Effector memory CD8-positive, alpha-beta T cell (primary cell): ENCODE measurements at places on chromosomes 11 and 22.

- no peak for DNase-seq
Observed at GRCh38 chr11:83744620-83745192, 458.5 kb upstream of the CCDC90B start.

DNA sequence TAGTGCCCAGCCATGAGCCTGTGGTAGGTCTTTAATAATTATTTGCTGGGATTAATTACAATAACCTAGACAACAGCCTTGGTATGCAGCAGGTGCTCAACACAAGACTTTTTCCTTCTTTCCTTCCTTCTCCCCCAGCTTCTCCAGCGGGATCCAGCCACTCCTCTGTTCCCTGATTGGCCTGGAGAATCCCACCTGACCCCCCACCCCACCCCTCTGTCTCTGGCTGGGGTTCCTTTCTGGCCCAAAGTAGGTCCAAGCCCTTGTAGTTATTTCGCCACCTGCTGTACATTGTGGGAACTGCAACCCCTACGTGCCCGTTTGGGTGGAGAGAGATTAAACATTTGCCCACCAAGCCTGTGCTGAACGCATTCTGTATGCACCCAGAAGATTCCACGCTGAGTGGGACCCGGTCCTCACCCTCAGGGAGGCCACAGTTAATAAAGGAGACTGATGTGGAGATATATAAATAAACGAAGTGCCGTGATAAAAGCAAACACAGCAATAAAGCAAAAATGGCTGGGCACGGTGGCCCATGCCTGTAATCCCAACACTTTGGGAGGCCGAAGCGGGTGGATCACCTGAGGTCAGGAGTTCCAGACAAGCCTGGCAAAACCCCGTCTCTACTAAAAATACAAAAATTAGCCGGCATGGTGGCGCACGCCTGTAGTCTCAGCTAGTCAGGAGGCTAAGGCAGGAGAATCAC is 32.1 kb upstream of the DGKZ start:
- DNase-seq = peak; percentile 72

DNA sequence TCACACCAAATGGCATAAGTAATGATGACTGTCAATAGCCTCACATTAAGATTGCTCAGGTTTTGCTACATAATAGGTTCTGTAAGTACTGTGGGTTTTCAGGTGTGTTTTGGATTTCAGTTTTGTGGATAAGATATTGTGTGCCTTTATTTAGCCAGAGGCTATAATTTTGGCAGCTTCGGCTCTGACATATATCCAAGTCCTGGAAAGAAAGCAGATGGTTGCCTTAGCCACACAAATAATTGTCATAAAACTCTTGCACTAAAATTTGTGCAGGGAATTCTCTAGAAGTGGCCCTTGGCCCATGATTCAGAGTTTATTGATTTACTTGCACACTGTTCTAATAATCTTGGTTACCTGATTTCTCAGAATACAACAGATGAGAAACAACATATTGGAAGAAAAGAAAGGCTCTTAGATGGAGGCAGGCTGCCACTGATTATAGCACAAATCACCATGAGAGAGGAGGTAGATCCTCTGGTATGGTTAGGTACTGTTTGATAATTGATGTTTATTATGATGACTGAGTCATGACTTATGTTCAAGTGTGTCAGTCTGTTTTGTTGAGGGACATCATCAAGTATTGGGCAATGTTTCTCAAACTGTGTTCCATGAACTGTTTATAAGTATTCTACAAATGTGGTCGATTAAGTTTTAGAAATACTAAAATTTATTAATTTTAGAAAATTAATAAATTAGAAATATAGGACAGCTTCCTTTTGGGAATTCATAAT is 9.6 kb downstream of the REXO2 start:
- no peak for DNase-seq

GRCh38 chr22:46229701-46230100 is 20.4 kb downstream of the CDPF1 start:
- no peak for DNase-seq

DNA sequence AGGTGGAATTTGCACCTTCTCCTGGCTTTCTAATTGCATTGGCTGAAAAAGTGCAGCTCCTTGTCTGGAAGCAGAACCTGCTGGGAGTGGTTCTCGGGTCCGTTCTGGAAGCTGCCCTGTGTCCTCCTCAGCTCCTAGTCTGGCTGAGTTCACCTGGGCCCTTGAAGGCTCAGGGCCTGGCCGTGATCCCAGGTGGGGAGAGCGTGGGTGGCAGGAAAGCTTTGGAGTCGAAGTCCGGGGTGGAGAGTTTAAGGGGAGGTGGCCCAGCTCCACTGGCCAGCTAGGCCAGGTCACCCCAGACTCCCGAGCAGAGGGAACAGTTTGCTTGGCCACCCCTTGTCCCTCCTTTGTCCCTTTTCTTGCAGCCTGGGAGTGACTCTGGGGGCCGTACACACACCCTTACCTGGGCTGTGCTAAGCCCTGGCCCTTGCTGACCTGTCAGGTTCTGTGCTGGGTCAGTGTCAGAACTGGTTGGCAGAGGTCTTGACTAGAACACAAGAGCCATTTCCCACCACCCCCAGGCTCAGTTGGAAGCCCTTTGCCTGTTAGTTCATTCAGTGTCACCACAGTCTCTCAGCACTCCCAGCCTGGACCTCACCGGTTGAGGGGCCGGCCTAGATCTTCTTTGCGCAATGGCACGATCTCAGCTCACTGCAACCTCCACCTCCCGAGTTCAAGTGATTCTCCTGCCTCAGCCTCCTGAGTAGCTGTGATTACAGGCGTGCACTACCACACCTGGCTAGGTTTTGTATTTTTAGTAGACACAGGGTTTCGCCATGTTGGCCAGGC is 37.3 kb downstream of the LRP5 start:
- DNase-seq = no peak

- no peak for DNase-seq
Observed at GRCh38 chr11:15185021-15185420, 70.3 kb downstream of the INSC start.

DNA sequence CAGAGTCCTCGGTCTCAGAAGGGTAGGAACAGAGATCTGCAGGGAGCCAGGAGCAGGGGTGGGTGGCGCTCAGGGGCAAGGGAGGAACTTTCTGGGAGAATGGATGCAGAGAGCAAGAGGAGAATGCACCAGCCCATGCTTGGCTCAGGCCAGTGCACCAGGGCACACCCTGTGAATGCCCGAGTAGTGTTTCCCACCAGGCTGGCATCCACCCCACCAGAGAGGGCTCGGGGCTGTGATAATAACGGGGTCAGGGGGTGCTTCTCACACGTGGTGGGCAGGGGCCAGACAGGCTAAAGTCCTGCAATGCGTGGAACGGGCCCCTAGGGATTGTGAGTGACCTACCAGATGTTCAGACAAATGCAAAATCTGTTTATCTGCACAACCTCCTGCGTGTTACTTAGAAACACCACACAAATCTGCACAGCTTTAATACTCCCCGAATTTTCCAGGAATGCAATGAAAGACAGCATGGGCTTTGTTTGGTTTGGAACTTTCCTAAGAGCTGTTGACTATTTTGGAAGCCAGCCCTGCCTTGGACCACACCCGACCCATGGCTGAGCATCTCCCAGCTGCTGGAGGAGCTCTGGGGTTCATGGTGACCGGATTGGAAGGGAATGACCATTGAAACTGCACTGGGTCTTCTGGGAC is 368.3 kb downstream of the SHANK2 start:
- no peak for DNase-seq

DNA sequence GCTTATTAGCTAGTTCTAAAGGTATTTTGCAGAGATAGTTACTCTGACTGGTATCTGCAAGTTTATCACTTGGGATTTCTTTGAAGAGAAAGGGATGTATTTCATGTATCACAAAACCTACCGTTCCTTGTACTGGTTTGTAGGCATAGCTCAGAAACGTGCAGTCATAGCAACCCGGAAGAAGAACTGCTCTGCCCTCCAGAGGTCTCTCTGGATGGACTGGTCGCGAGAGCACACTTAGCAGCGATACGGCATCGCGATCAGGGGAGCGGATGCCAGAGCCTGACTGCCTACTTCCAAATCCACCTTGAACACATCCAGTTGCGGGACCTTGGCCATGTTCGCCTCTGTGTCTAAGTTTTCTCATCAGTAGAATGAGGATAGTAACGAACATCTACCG is 143.3 kb downstream of the WNT7B start:
- no peak for DNase-seq

GRCh38 chr11:79030448-79030847 is 410.4 kb downstream of the TENM4 start:
- DNase-seq = no peak

DNA sequence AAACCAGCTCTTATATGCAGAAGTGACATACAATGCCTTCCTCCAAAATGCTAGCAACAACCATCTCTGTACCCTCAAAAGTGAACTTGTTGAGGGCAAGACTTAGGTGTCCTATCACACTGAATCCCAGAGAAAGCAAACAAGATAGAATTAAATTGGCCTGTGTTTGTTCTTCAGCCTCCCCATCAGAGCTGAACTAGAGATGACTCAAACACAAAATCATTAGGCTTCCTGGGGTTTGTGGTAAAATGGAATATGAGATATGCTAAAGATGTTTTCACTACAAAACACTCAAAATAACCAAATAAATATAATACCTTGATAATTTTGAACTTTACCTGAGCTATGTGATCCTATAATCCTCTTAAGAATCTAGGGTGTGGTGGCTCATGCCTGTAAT is 31.6 kb downstream of the ZNF214 start:
- DNase-seq = no peak

- DNase-seq = no peak
Observed at GRCh38 chr22:20013382-20013871, 3.2 kb downstream of the ARVCF start.

- DNase-seq = no peak
Observed at GRCh38 chr11:109838026-109838425, 255.2 kb upstream of the ZC3H12C start.

- no peak for DNase-seq
Observed at GRCh38 chr22:22043296-22044078, 60.9 kb upstream of the TOP3B start.
